ENCODE measurements at places on chromosomes 3 and 15.

GRCh38 chr3:57069503-57069902 is 9.0 kb downstream of the SPATA12 start:
- DNase-seq: no peak

DNA sequence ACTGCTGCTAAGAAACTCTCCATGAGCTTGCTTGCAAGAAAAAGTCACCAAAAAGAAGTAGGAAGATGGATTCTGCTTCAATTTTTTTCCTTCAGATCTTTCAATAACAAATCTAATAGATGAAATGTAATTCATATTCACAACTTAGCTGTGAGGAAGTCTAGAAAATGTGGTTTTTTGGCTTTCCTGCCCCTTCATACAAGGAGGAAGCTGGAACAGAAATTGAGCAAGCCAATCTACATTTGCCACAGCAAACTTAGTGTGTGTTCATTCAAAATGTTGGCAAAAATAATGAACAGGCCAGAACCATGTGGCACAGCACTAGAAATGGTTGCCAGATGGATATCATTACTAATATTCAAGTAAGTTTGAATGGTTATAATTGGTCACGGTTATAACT is 93.2 kb upstream of the NEDD4 start:
- no peak for DNase-seq

DNA sequence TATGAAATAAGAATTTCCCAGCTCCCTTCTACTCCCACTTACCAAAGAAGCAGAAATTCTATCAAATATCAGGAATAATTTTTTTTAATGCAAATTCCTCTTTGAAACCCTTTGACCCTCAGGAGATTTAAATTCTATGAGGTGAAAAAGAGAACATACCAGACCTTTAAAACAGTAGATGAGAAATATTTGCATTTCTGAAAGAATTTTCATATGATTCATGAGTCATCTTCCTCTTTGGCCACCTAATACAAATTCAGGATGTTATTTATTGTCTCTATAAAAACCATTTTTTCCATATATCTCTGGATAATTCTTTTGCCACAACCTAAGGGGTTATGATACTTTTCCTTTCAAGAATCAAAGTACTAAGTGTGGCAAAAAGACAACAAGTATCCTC is 67.3 kb upstream of the ST3GAL6 start:
- DNase-seq: no peak

DNA sequence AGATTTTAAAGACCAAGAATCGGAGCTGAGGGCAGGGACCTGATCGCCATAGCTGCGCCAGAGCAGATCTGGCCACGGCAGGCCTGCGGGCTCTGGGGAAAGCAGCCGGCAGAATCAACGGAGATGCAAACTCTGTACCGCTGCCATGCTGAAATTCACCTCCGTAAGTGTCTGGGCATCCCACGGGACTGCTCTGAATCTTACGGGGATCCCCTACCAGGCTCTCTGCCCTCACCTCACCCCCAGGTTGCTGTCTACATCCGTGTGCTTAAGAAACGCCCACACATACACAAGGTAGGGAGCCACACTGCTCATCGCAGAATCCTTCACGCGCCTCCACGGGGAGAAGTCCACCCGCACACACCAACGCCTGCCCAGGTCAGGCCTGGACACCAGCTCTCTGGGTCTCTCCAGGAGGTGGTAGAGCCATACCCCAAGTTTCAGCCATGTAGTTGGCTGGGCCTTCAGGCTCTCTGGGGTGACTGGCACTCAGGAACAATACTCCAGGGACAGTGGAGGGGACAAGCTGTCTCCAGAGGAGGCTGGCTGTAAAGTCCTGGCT is 33.5 kb downstream of the FAM174B start:
- no peak for DNase-seq

DNA sequence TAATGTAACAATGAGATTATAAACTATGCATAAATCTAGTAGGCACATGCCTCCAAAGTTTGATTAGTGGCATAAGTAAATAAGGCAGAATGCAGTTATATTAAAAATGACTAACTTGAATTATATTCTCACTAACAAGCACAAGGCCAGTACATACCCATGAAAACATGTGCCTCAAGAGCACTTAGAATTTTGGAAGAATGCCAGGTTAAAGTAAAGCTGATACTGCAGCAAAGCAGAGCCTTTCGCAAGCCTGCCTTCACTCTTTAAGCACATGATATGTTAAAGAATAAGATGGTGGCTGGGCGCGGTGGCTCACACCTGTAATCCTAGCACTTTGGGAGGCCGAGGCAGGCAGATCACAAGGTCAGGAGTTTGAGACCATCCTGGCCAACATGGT is 49.0 kb downstream of the KBTBD12 start:
- no peak for DNase-seq

DNA sequence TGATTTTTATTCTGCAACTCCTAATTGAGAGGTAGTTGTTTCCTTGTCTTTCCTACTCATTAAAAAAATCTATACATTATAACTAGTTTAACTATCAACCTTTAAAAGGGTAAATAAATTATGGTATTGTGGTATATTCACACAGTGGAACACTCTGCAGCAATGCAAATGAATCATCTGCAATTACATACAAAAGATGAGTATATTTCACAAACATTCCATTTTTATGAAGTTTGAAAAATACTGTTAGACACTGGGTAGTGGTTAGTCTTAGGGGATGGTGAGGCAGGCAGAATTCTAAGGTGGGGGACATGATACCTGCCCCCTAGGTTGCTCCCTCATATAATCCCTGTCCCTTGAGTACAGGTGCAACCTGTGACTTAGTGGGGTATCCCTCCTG is 44.0 kb upstream of the MAGI1 start:
- no peak for DNase-seq

DNA sequence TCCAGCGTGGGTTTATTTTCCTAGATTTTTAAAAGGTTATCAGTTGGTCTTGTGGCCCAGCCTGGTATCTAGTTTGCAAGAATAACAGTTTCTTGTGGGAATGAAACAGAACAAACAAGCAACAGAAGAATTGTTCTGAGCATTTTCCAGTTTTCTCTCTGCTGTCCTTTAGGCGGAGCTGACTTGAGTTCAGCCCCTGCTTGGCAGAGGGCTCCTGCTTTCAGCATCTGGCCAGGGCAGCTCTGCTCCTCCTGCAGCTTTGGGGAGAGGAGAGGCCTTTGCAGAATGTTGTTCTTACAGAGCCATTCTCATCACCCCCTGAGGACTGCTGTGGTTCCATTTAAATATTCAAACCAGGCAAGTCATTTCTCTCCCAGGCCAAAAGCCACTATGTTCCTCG is 117.7 kb downstream of the ALDH1A2 start:
- no peak for DNase-seq

DNA sequence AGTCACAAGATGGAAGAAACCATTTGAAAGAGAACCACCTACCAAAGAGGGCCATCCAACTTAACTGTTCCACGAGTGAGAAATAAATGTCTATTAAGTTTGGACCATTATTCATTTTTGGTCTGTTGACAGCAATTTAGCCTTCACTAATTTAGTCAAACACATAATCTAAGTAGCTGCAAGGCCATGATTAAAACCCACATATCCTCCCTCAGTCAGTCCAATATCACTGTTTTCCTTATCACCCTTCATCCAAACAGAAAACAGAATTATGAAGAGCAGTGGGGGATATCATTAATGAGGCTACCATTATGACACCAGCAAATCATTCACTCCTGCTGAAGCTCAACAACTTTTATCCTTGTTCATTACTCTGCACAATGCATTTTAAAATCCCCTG is 52.0 kb downstream of the PIK3CB start:
- no peak for DNase-seq

Measured in activated CD8-positive, alpha-beta T cell treated with anti-CD3 and anti-CD28 coated beads for 36 hours (primary cell).